ENCODE measurements at places on chromosomes 16 and 17. TPM values are rescaled to one million over a fixed set of nuclear protein-coding genes. Genes with fewer than 3 reads are reported as not detected.

Gene ADORA2B
- total RNA-seq = 1.6 TPM

Gene ODAD4
- total RNA-seq = 1.1 TPM

Gene CLDN7
- total RNA-seq = 0.41 TPM

DNA sequence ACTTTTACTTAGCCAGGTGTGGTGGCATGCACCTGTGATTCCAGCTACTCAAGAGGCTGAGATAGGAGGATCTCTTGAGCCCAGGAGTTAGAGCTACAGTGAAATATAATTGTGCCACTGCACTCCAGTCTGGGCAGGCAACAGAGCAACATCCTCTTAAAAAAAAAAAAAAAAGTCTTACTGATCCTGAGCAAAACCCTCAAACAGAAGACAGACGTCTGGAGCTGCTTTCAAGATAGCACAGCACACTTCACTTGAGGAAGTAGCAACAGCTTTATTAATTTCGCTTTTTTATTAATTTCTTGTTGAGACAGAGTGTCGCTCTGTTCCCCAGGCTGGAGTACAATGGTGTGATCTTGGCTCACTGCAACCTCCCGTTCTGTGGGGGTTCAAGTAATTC, 10.2 kb upstream of the GGA2 start:
- DNase-seq = no peak

GRCh38 chr17:59753522-59754467, 46.3 kb downstream of the VMP1 start:
- no peak for DNase-seq

- DNase-seq = no peak
Measured at GRCh38 chr16:9092978-9093344, 1.5 kb downstream of the HAPSTR1 start.

- no peak for DNase-seq
Measured at GRCh38 chr17:73010414-73010813, 82.1 kb downstream of the SLC39A11 start.

- no peak for DNase-seq
Measured at GRCh38 chr17:19948116-19948943, 29.3 kb downstream of the AKAP10 start.

- DNase-seq = no peak
Measured at GRCh38 chr17:43823350-43824084, 9.4 kb downstream of the MPP3 start.

- no peak for DNase-seq
Measured at GRCh38 chr16:1333149-1333812, at the start of gene BAIAP3. Gene BAIAP3 (plus strand): TSS chr16:1333645. CDS start chr16:1338550, 4,905 bp downstream.

DNA sequence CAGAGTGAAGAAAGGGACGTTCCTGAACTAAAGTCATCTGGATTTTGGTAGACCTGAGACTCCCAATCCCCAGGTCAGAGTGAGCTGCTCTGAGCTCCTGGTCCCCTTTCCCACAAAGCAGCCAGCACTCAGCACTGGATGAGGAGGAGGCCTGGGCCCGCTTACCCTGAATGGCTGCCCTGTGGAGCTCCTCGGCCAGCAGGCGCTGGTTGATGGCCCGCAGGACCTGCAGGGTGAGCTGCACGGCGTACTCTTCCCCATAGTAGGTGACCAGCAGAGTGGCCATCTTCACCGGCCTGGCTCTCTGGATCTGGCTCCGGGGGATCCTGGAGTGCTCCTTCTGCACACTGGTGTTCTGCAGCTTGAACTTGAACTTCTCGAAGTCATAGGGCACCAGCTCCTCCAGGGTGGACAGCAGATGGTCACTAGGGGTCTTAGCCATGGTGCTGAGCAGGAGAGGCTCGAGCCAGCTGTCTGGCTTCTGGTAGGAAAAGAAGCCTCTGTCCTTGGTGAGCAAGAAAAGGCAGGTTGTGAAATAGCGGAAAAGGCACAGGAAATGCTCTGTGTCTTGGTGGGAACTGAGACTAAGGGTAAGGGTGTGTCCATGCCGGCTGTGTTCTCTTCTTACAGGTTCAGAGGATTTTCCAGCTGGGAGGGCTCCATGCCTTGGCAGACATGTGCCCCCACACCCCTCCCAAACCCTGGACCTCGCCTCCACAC, at the start of gene MEFV:
MEFV (minus strand) TSS at position 488 of the 720 bp plus-strand sequence; CDS start at position 442, 46 bp downstream.
- DNase-seq = no peak

GRCh38 chr16:899683-900060, 71.1 kb downstream of the LMF1 start:
- no peak for DNase-seq

GRCh38 chr17:10857976-10858375, 20.1 kb upstream of the PIRT start:
- DNase-seq = no peak

GRCh38 chr17:50412188-50412732, 13.8 kb upstream of the ACSF2 start:
- DNase-seq = no peak

- no peak for DNase-seq
Measured at GRCh38 chr17:80957461-80957941, 34.1 kb upstream of the CHMP6 start.

DNA sequence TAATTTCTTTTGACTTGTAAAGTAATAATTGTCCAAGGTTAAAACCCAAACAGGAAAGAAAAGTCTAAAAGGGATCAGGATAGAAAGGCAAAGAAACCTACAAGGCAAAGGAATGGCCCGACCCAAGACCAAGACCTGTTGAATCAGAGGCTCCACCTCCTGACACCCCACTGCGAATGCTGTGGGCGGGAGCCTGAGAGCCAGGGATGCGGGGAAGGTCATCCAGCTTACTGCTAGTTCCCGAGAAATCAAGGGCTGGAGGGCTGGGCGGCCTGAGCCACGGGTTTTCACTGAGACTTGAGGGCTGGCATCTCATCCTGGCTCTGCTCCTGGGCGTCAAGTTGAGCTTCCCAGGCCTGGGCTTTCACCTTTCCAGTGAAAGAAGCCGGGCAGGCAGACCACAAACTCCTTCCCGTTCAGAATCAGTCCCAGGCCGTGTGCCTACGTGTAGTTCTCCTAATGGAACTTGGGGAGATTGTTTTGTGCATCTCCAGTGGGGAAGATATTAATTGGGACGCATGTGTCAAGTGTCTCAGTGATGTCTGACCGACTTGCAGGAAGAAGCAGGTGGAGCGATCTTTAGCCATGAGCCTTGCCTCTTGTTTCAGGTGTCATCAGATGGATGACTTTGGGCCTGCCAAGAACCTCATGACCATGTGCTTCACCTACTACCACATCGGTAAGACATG, 36.9 kb downstream of the CIBAR2 start:
- no peak for DNase-seq

DNA sequence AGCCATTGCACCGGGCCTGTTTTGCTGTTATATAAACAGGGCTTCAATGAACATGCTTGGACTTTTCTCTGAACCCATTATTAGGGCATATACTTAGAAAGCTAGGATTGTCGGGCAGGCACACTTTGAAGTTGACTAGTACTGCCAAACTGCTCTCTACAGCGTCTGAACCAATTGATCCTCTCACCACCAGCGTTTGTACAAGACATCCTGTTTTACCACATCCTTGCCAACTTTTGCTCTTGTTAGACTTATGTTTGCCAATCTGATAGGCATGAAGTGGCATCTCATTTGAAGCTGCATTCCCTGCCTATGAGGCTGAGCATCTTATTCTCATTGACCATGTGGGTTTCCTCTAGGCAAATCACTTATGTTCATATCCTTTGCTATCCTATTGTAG, 7.4 kb upstream of the PPP1R9B start:
- DNase-seq = no peak
